ENCODE measurements at places on chromosomes 2 and 18. TPM values are rescaled to one million over a fixed set of nuclear protein-coding genes. Genes with fewer than 3 reads are reported as not detected.

DNA sequence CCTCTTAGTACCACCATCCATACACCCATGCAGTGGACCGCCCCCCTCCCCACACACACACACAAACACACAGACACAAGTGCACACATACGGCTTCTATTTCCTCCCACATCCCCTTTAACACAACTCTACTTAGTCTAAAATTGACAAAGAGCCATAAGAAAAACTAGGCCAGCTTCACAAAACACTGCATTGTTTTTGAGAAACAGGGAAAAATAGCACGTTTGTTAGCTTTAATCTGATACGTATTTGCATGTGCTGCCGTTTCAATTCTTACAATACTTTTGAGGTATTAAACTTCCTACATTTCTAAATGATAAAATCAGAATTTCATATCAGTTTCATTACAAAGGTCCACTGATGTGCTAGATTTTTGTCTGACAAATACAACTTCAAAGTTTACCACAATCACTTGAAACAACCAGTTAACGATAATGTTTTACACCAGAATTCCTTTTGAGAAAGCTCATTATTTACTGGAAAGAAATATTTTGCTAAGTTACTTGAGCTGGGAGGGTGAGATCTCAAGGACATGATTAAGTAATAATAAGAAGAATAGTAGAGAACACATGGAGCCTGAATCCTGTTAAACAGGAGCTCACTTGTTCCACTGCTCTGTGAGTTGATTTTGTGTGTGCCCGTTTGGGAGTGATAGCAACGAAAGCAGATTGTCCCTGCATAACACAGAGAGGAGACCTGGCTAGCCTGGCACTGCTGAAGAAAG lies 74.5 kb downstream of the MOGAT1 start:
- no peak overlapping the region for H3K4me3 ChIP-seq
- DNase-seq = no peak
- peaks cover 9% of the 10 kb centered on the region for H3K4me1 ChIP-seq

- no peak overlapping the region for H3K4me3 ChIP-seq
- H3K36me3 ChIP-seq = no peaks in the 10 kb centered on the region
- no peak overlapping the region for H3K27ac ChIP-seq
- H3K4me1 ChIP-seq = peaks cover 8% of the 10 kb centered on the region
Measured at GRCh38 chr2:41933585-41934320, 114.1 kb upstream of the PKDCC start.

GRCh38 chr2:71793926-71794325 lies 340.6 kb downstream of the DYSF start:
- no peaks in the 10 kb centered on the region for H3K4me1 ChIP-seq
- H3K27ac ChIP-seq = no peak overlapping the region
- no peaks in the 10 kb centered on the region for H3K27me3 ChIP-seq
- no peaks in the 10 kb centered on the region for H3K36me3 ChIP-seq
- DNase-seq = no peak

DNA sequence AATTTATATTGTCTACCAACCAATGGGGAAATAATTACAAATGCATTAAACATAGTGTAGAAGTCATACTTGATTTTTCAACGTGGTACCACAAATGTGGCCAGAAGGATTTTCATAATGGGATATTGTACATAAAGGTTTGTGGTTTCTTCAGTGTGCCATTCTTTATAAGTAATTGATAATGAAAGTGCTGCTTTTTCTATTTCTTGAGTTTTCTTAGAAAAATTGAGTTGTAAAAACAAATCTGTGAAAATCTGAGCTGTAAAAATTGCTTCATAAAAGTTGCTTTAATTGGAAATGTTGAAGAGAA lies 103.6 kb downstream of the KYNU start:
- H3K27me3 ChIP-seq = no peaks in the 10 kb centered on the region
- no peaks in the 10 kb centered on the region for H3K36me3 ChIP-seq
- H3K4me1 ChIP-seq = no peaks in the 10 kb centered on the region
- no peak for DNase-seq
- H3K4me3 ChIP-seq = no peak overlapping the region

DNA sequence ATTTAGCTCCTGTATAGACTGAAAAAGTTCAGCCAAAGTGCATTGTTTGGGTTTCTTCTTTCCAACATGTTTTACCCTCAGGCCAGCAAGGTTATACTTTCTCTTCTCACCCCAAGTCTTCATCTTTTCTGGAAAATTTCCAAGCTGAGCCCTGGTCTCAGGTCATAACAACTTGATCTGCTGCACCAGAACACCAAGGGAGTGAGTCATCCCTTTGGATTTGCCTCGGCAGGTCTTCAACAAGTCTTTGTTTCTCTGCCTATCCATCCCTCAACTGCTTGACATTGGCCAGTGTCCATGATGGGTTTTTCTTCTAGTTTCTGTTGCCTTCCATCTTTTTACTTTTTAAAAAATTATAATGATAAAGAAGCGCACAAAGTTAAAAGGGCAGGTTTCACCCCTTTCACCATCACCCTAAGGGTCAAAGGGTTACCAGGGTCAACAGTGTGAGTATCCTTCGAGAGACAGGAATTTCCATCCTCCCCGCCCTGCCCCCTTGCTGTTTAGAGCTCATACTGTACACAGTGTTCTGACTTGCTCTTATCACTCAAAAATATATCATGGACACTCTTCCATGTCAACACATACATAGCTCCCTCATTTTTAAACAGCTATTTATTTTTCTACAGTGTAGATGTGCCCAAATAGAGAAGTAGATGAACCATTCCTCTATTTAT lies 5.7 kb upstream of the SPATS2L start:
- no peak for DNase-seq
- no peaks in the 10 kb centered on the region for H3K36me3 ChIP-seq

DNA sequence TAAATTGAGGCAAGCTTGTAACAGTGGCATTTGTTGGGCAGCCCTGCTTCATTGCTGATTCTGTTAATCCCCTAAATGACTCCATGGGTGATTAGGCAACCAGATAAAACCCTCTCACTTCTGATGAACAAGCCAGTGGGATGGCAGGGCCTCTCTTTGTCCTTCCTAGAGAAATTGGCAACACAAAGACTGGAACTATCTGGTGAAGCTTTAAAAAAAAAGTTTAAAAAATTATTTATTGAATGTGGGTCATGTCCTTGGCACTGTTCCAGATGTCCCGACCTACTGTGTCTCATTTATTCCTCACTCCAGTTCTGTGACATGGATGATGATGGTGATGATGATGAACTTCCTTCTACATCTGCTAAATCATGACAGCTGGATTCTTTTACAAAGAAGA lies 30.8 kb downstream of the NRP2 start:
- no peak overlapping the region for H3K27ac ChIP-seq
- H3K27me3 ChIP-seq = no peaks in the 10 kb centered on the region
- H3K4me1 ChIP-seq = peaks cover 42% of the 10 kb centered on the region
- H3K4me3 ChIP-seq = no peak overlapping the region
- no peaks in the 10 kb centered on the region for H3K36me3 ChIP-seq

DNA sequence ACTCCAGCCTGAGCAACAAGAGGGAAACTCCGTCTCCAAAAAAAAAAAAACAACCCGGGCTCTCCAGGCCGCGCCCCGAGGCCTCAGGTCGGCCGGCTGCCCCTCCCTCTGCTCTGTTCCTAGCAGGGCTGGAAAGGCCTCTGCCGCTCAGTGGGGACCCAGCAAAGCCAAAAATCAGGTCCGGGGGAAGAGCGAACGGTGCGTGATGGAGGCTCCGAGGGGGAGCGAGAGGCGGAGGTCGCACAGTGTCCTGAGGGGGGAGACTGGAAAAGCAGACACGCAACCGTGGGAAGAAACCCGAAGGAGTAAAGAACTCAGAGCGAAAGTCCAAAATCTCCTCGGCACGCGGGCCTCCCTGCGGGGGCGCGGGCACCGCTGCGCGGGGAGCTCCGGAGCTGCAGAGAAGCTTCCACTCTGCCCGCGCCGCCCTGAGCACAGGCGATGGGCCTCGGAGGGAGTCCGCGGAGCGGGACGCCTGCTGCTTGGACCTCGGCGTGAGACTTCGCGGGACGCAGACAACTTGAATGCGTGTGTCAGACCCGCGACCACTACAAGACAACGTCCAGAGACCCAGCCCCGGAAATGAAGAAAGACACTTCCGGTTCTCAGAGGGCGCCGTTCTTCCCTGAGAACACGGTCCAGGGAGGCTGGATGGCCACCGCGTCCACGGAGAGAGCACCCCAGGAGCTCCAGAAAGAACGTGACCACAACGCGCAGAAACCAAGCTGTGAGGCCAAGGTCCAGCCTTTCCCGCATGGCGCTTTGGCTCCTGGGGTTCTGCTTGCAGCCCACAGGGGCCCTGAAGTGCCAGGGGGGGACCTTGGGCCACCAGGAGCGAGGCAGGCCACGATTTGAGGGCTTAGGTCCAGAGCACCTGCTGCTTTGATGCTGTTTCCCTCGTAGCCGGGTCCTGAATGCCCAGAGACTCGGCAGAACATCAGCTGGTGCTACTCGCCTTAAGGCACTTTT lies 219.8 kb downstream of the DPP10 start:
- H3K27ac ChIP-seq = no peak overlapping the region
- peak overlapping the region; percentile 54 for H3K4me3 ChIP-seq
- peak; percentile 78 for DNase-seq
- no peaks in the 10 kb centered on the region for H3K4me1 ChIP-seq
- no peaks in the 10 kb centered on the region for H3K36me3 ChIP-seq

- no peak overlapping the region for H3K4me3 ChIP-seq
- H3K4me1 ChIP-seq = peaks cover 23% of the 10 kb centered on the region
- H3K27ac ChIP-seq = no peak overlapping the region
- DNase-seq = no peak
- H3K27me3 ChIP-seq = no peaks in the 10 kb centered on the region
Measured at GRCh38 chr18:63267975-63268721, 51.4 kb downstream of the BCL2 start.

GRCh38 chr2:40283111-40283909 lies 168.6 kb downstream of the SLC8A1 start:
- H3K4me1 ChIP-seq = peaks cover 13% of the 10 kb centered on the region
- no peak for DNase-seq
- no peaks in the 10 kb centered on the region for H3K36me3 ChIP-seq
- H3K27ac ChIP-seq = peak overlapping the region; percentile 20
- no peaks in the 10 kb centered on the region for H3K27me3 ChIP-seq

DNA sequence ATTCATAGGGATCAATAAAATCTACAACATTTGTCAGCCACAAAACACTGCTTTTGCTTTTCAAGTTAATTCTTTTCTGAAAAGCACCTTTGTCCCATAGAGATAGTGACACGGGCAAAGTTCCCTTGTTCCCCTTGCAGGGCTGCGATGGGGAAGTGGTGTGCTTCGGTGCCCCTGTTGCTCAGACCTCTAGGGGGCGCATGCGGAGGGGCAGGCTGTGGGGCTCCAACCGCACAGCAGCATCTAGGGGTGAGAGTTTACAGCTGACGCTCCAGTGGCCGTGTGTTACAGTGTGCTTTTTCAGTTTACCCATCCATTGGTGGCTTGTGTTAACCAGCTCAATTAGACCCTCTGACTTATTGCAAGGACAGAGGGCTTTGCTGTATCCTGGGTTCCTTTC lies 1432.2 kb upstream of the ACVR2A start:
- H3K4me3 ChIP-seq = no peak overlapping the region
- H3K27ac ChIP-seq = no peak overlapping the region
- H3K27me3 ChIP-seq = no peaks in the 10 kb centered on the region
- no peaks in the 10 kb centered on the region for H3K36me3 ChIP-seq
- H3K4me1 ChIP-seq = no peaks in the 10 kb centered on the region
- DNase-seq = no peak

MOB1A gene
- total RNA-seq = 120 TPM

SRD5A2 gene
- total RNA-seq = not detected

LRRTM4 gene
- 0.41 TPM for total RNA-seq

CCDC74B gene
- total RNA-seq = 0.78 TPM

All from upper lobe of right lung (tissue), 1 donor.